NCI-H524 (cell line): ENCODE measurements at places on chromosomes 5 and 9.

- DNase-seq = no peak
These were observed 153.2 kb downstream of the MACROH2A1 start for GRCh38 chr5:135245521-135246499.

- no peak for DNase-seq
These were observed 24.0 kb downstream of the SYK start for GRCh38 chr9:90825586-90825985.

- DNase-seq = no peak
These were observed 390.4 kb downstream of the ARHGEF28 start for GRCh38 chr5:74016373-74016772.

GRCh38 chr5:80138486-80138885 is 103.3 kb downstream of the THBS4 start:
- no peak for DNase-seq

- DNase-seq = no peak
These were observed 190.6 kb downstream of the DAB2IP start for GRCh38 chr9:121841771-121842611.

- no peak for DNase-seq
These were observed 57.7 kb upstream of the MAMDC2 start for GRCh38 chr9:69985971-69986370.

DNA sequence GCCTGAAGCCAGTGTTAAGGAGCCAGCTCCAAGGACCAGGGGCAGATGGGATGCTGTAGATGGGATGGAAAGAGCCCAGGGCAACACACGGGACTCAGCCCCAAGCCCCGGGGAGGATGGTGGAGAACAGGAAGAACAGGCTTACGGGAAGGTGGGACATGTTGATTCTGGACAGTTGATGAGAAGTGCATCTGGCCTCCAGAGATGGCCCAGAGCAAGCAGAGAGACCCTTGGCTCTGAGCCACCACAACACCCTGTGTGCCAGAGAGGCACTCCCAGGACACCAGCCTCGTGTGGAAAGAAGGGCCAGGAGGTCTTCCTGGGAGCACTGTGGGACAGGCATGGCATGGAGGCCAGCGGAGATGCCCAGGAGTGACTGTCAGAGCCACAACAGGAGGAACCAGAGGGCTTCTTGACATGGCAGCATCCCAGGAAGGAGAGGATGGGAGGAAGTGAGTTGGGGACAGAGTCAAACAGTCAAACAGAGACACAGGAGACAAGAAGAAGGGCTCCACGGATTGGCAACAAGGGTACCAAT is 156.3 kb upstream of the MVB12B start:
- DNase-seq = no peak

- no peak for DNase-seq
These were observed 89.6 kb upstream of the CACNA1B start for GRCh38 chr9:137787786-137788505.

DNA sequence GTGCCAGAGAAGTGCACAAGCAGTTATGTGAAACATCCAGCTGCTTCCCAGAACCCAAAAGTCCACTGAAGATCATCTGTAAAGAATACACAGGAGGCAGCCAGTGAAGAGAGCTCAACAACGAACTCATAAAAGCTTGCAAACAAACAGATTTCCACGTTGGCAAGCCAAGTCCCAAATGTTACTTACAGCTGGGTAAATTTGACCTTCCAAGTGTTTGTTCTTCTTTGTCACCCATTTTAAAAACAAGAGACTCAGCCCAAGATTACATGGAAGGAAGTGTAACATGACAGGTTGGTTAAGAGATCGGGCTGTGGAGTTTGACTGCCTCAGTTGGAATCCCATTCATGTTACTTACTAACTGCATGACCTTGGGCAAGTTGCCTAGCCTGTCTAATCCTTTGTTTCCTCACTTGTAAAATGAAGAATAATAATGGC is 174.9 kb upstream of the PAPPA start:
- DNase-seq = no peak

GRCh38 chr5:170473642-170474041 is 30.2 kb upstream of the KCNIP1 start:
- no peak for DNase-seq

DNA sequence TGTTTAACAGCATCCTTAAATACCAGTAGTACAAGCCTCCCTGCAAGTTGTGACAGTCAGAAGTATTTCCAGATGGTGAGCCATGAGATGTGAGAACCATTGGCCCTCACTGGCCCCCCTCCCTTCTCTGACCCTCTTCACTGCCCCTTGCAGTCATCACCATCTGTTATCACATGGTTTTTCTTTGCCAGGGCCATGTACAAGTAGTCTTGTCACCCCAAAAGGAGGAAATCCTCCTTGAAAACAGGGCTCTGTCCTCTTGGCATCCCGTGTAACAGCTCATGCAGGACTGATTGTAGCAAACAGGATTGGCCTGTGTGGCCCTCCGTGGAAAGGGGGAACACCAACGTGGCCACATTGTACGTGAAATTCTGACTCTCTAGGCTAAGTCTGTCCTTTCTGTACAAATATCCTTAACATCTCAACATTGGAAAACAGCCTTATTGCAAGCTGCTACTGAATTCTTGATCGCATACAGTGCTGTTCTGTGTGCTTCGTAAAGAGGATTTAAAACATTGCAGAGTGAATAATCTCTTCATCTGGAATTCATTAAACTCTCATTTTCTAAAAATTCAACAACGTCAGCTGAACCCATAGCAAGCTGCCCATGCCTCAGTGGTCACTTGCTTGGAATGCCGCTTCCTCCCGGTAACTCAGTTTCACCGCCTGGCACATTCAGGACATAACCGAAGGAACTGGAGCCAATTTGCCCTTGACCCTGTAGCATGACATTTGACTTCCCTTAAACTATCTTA is 171.7 kb downstream of the ATPSCKMT start:
- DNase-seq = peak; percentile 91

- DNase-seq = no peak
These were observed 27.0 kb upstream of the COL15A1 start for GRCh38 chr9:98916660-98917059.

DNA sequence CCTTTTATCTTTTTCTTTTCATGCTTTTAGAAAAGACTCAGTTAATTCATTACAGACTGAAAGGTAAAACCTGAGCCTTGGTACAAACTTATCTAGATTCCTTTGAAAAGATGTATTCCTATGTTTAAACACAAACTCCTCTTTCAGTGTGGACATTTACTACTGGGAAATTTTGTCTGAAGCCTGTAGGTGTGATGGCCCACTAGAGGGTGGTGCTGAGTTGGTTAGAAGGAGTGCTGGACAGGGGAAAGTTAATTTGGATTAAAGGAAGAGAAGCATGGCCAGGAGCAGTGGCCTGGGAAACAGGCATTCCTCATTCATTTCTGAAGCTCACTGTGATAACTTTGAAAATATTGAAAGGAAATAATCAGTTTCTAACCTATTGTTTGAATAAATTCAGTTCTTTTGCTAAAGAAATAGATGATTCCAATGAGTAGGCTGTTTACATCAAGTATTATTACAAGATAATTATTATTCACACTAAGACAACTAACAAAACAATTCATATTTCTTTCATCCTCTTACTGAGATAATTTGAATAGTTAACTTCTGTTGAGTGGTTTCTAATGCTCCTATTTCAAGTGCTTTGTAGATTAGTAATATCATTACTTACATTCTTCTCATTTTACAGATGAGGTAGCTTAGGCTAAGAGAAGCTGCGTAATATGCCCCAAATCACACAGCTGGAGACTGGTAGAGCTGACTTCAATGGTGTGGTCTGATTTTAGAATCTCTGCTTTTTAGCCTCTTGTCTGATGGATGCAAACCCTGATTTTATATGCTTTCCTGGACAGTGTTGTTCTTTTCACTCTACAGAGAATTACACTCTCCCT is 150.9 kb downstream of the ADGRV1 start:
- DNase-seq = no peak

- DNase-seq = peak; percentile 60
These were observed at the start of gene ZNF608 for GRCh38 chr5:124745928-124746915. Gene ZNF608 (minus strand): TSS chr5:124746639. CDS start chr5:124744989, 1,650 bp downstream.

GRCh38 chr9:134361843-134362414 is 35.7 kb downstream of the RXRA start:
- no peak for DNase-seq

DNA sequence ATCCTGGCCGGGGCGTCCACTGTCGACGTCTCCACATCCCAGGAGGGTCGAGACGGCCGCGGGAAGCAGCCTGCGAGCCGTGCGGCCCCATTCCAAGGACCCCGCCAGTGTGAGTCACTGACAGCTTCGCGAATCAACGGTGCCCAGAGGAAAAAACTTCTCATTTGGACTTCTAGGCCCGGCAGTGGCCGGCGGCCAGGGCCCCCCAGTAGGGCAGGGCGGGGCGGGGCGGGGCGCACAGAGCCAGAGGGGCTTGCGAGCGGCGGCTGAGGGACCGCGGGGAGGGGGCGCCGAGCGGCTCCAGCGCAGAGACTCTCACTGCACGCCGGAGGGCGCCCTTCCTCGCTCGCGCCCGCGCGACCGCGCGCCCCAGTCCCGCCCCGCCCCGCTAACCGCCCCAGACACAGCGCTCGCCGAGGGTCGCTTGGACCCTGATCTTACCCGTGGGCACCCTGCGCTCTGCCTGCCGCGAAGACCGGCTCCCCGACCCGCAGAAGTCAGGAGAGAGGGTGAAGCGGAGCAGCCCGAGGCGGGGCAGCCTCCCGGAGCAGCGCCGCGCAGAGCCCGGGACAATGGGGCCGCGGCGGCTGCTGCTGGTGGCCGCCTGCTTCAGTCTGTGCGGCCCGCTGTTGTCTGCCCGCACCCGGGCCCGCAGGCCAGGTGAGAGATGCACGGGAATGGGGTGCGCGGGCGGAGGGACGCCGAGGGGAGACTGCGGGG is at the start of gene F2R:
Gene F2R (plus strand): TSS at position 391 of the 720 bp plus-strand sequence. CDS start 182 bp downstream, at position 573.
- DNase-seq = no peak

DNA sequence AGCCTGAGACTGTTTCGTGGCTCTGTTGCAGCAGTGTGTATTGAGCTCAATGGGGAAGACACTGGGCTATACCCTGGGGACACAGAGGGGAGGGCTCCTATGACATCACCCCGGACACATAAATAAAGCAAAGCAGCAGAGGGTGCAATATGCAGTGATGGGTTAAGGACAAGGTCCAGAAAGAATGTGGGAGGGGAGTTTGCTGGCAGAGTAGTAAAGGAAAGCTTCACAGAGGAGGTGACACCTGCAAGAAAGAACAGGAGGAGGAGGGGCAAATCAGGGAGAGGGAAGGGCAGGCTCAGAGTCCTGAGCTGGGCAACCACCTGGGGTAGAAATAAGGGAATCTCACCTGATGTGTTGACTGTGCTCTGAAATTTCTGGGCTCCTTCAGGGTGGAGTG is 35.3 kb upstream of the CDKN2AIPNL start:
- no peak for DNase-seq

GRCh38 chr5:143613329-143613728 is 198.6 kb upstream of the HMHB1 start:
- peak; percentile 71 for DNase-seq
